ENCODE measurements at places on chromosomes 11 and 22.

GRCh38 chr11:123375832-123376231 lies 54.2 kb upstream of the GRAMD1B start:
- DNase-seq: no peak

DNA sequence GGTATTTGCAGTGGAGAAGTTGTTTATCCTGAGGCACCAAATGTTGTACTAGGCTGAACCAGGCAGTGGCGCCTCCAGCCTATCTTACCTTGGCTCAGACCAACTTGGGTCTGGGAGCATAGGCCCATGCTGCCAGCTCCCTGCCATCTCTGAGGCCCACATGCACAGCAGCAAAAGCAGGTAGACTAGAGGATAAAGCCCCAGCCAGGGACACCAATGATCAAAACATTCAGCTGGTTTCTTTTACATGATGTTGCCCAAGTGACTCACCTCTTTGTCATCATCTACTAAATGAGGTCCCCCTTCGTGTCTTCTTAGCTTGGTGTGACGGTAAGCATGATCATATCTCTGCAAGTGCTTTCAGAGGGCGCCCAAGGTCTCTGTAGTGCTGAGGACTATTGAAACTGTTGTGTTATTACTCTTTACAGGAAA lies 112.1 kb upstream of the DRD2 start:
- no peak for DNase-seq

GRCh38 chr11:34330653-34331052 lies 27.2 kb downstream of the ABTB2 start:
- DNase-seq: no peak

DNA sequence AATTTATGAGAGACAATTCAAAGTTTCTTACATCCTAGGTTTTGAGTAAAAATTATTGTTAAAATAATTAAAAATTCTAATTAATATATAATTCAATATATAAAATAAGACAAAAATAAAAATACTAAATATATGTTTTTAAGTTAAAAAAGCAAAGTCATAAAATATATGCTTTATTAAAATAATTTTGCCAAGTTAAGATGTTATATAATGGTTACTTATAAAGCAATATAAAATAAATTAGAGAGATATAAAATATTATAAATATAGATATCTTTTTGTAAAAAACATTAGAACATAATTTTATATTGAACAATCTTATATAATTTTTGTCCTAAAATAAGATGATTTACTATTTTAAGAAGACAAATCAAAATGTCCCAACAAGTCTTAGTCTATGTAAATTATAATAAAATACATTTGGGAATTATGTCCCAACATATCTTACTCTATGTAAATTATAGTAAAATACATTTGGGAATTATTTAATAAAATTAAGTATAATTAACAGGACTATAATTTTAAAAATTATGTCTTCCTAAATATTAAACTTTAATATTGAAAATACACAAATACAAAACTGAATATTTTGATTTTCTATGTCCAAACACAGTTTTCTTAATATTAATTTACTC lies 67.7 kb upstream of the TOP3B start:
- DNase-seq: no peak

DNA sequence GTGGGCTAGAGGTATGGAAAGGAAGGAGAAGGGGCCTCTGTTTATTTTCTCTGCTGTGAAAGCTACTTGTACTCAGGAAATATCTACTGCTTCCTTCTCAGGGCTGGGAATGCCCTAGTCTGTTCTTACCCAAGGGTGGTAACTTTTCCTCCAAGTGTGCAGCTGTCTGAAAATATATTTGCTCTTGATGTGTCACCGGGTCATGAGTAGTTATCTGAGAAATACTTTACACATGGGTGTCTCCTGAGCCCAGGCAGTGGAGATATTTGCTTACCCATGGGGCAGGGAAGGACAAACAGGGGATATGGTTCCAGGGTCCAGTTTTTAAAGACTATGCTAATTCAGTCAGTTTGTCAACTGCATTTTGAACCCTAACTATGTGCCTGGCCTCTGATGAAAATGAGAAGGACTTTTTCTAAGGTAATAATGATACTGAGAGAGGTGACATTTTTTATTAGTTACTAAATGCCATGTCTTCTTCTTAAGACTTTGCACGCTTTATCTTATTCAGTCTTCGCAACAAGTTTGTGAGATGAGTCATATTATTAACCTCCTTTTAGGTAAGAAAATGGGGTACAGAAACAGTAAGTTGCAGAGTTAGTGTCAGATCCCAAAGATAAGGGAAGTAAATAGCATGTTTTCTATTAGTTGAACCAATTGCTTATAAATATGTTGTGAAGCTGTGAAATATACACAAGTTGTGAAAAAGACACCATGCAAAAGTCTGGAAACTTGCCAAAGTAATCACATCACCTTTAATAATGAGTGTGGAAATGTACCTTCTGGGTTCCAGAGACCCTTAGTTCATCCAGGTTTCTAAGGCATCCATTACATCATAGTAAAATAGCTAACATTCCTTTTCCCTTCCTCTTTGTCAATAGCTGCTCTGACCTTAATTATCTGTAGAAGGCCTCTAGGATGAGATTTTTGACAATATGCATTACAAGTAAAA lies 22.9 kb downstream of the SYTL2 start:
- DNase-seq: no peak

- DNase-seq: no peak
These were observed 29.6 kb upstream of the SNX19 start for GRCh38 chr11:130945896-130946295.

DNA sequence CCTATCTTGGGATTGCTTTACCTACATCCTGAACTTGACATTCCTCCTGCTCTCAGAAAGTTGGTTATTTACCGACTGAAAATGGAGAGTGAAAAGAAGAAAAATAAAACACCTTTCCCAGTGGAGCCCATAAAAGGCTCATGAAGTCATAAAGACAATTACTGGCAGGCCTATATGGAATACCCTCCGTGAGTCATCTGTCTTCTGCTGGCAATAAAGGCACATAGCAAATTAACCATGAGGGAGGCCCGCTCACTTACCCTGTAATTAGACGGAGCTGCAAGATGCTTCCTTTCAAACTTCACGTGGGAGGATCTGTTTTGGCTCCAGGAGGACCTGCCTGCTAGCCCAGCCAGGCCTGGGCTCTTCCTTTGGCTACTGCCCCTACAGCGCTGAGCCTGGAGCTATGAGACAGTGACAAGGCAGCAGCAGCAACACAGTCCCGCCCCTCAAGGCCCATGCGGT lies 540.4 kb downstream of the BUD13 start:
- DNase-seq: peak; percentile 49

DNA sequence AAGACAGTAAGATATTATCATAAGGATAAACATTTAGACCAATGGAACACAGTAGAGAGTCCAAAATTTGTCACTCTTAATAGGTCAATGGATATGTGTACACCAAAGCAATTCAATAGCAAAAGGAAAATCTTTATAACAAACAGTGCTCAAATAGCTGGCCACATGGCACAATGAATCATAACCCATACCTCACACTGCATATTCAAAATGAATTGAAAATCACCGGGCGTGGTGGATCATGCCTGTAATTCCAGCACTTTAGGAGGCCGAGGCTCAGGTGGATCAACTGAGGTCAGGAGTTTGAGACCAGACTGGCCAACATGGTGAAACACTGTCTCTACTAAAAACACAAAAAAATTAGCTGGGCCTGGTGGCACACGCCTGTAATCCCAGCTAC lies 8.4 kb downstream of the SNX32 start:
- DNase-seq: no peak

- DNase-seq: no peak
These were observed 40.9 kb upstream of the CELSR1 start for GRCh38 chr22:46578251-46578823.

GRCh38 chr22:45399712-45400445 lies 13.5 kb downstream of the SMC1B start:
- peak; percentile 60 for DNase-seq
